ENCODE measurements at places on chromosomes 1 and 21.
A peak's percentile ranks its signal among the peaks of the same experiment; 100 is the strongest.

- DNase-seq = no peak
These were observed 19.3 kb downstream of the DMRTB1 start for GRCh38 chr1:53478502-53478818.

- no peak for DNase-seq
These were observed 148.5 kb downstream of the GDAP2 start for GRCh38 chr1:117780687-117781475.

- no peak for DNase-seq
These were observed 355.9 kb upstream of the AJAP1 start for GRCh38 chr1:4298361-4299083.

DNA sequence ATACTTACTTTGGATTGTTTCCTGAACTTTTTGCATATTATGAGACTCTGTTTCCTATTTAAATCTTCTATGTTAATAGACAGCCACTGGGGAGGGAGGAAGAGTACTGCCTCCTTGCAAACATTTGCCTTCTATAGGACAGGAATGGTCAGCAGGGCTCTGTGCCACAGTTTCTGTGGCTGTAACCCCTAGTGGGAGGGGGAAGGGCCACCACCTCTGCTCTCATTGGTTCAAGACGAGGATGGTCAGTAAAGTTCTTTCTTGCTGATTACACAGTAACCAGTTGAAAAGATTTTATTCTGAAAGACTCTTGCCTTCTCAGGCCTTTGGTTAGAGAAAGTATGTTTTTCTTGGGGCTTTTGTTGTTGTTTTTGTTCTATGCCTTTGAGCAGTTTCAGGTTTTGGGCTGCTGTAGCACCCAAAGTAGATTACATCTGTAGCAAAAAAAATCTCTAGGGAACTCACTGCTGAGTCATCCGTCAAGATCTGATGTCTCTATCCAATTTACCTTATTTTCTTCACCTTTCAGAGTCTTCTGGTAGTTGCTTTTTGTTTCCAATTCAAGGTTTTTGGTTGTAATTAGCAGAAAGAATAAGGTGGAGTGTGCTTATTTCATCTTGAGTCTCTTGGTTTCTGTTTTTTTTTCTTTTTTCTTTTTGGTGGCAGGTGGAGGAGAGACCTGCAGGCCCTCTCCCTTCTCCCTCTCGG is 23.1 kb downstream of the SLC35A3 start:
- no peak for DNase-seq

DNA sequence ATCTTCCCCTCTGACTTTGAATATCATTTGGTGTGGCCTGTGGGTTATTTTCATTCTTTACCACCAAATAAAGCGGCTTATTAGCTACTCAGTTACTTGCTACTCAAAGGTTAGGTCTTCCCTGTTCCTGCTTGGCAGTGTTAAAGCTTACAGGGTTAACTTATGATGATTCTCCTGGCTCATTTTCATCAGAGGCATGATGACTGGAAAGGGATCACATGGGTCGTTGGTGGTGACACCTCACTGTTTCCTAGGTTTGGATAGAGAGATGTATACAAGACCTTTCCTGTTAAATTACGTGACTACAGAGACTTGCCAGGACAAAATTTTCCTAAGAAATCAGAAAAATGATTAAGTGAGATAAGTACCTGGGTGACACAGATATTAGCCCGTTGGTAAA is 27.4 kb downstream of the MRPS6 start:
- no peak for DNase-seq

- no peak for DNase-seq
These were observed 21.3 kb upstream of the FBXO28 start for GRCh38 chr1:224092601-224093000.

DNA sequence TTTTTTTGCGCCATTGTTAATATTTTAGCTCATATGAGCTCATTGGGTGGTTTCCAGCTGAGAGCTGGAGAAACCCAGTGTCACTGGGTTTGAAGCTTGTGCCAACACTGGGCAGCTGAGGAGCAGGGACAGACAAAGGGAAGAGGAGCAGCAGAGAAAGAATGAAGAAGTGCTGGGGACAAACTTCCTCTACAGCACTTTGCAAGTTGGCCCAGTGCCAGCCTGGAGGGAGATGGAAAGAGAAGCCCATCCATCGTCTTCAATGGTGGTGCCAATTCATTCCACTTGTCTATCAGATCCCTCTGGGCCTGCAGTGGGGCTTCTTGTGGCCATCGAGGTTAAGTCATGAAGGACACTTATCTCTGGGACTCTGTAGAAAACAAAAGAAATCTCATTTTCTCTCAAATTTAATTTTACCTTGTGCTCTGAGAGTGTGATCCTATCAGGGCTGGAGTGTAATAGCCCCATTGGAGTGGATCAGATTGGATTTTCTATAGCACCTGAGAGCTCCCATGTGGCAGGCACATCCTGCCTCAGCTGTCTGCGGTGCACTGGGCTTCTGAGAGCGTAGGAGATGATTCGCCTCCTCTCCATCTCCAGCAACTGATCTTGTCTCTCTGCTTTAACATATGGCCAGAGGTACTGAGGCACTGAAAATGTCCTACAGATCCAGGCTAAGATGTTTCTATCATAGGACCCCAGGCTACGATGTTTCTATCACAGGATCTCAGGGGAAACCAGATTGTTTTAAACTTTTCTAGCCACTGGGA is 114.7 kb downstream of the TNR start:
- DNase-seq = no peak

- no peak for DNase-seq
These were observed 24.0 kb downstream of the GJA4 start for GRCh38 chr1:34816778-34817177.

- no peak for DNase-seq
These were observed 29.8 kb downstream of the SLC30A1 start for GRCh38 chr1:211549092-211549711.

DNA sequence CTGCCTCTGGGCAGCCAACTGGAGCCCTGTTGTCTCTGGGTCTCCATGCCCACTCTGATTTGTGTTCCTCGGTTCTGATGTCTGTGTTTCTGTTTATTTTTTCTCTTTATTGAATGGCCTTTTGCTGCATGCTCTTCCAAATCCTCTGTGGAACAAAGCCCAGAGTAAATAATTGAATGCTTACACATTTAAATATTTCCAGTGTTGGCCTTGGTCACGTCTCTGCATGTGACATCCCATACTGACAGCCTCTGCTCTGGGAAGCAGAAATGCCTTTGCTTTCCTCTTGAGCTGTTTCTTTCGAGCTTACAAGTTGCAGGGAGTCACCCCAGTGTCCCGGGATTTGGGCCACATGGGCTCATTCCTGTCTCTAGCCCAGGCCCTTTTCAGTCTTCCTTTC is 267.9 kb downstream of the PTPRU start:
- DNase-seq = no peak

GRCh38 chr1:38213646-38214434 is 167.2 kb upstream of the POU3F1 start:
- DNase-seq = peak; percentile 76

DNA sequence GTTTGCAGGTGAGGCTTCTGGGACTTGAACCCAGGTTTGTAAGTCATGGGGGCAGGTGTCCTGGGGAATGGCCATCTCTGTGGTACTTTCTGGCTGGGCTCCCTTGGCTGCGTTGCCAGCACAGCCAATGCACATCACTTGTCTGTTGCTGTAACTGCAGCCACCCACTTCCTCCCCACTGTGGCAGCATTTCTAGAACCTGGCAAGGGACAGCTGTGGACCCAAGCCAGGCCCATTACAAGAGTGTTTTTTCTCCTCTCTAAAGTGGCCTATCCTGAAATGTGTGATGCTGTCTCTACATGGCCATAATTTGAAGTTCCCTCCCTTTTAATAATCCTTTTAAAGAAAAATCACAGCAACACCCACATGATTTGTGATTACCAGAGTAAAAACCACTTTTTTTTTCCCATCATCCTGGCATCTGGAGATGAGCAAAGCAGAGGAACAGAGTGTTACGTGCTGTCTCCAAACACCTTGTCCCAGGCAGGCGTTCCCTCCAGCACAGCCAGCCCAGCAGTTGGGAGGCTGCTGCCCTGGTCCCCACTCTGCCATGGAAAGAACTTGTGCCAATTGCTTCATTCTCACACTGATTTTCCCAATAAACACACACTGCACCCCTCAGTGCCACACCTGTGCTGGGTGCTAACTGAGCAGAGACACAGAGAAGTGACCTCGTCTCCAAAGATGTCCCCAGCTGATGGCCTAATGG is 360.6 kb upstream of the USP24 start:
- no peak for DNase-seq

- DNase-seq = no peak
These were observed 118.7 kb upstream of the PPM1J start for GRCh38 chr1:112833806-112834205.

- DNase-seq = no peak
These were observed 11.2 kb upstream of the SLC35E2B start for GRCh38 chr1:1703796-1704195.

DNA sequence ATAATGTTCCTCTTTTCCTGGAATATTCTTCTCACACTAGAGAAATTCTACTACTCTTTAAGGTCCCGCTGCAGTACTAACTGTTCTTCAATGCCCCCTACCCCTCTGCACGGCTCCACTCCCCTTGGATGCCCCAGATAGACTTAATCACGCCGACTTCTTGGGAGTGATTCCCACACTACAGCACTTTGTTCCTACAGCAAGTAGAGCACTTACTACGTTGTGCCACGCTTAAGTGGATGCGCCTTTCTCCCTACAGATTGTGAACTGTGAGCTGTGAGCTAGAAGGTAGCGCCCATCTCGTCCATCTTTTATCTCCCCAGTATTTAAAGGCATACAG is 2.2 kb downstream of the ZNF436 start:
- no peak for DNase-seq

DNA sequence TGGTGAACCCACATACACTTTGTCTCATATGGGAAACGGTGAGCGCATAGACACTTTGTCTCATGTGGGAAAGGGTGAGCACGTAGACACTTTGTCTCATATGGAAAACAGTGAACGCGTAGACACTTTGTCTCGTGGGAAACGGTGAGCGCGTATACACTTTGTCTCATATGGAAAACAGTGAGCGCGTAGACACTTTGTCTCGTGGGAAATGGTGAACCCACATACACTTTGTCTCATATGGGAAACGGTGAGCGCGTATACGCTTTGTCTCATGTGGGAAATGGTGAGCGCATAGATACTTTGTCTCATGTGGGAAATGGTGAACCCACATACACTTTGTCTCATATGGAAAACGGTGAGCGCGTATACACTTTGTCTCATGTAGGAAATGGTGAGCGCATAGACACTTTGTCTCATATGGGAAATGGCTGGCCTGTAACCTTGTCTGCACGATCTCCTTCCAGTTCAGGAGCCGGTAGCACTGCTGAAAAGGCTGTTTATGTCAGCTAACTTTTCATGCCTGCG is 50.7 kb upstream of the TRAPPC10 start:
- DNase-seq = no peak

GRCh38 chr1:36964830-36965229 is 69.5 kb downstream of the GRIK3 start:
- no peak for DNase-seq

DNA sequence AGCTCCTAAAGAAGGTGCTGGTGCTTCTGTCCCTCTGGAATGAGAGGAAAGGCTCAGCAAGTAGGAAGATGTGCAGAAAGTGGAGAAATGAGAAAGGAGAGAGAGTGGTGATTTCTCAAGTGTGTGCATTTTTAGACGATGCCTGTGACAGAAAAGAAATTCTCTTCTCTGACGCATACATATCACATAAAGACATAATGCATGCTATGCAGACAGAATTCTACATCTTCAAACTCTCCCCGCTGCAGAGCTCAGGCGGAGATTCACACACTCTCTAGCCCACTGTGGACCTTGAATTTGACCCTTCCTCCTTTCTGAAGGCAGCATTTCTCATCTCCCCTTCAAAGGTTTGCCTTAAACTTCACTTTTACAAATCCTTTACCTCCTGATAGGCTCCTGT is 52.0 kb upstream of the CAMK1G start:
- no peak for DNase-seq

- no peak for DNase-seq
These were observed 27.3 kb upstream of the ACTA1 start for GRCh38 chr1:229461032-229461668.

DNA sequence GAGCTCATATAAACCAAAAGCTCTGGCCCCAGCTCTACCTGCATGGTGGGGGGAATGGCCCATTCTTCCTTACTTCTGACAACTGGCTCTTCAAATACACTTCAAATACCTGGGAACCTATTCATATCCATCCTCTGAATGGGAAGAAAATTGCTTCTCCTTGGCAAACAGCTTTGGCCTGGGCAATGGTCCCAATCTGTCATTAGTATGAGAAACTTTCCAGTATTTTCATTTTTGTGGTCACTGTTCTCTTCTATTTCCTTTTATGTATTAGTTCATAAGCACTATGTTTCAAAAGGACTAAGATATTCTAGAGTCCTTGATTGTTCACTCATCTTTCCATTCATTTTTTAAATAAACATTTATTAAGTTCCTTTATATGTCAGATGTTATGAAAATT is 5.2 kb upstream of the HSD3B2 start:
- DNase-seq = no peak

DNA sequence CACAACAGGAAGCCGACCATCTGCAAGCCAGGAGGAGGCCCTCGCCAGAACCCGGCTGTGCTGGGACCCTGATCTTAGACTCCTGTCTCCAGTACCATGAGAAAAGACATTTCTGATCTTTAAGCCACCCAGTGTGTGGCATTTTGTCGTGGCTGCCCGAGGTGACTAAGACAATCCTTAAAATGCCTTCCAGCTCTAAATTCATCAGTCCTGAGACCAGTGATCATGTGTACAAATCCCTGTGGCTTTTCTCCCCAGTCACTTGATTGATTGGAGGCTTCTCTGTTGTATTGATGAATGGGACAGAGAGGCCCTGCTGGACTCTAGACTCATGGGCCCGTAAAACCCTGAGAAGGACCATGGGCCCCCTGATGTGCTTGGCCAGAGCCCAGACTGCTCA is 36.1 kb downstream of the B3GALT5 start:
- no peak for DNase-seq

DNA sequence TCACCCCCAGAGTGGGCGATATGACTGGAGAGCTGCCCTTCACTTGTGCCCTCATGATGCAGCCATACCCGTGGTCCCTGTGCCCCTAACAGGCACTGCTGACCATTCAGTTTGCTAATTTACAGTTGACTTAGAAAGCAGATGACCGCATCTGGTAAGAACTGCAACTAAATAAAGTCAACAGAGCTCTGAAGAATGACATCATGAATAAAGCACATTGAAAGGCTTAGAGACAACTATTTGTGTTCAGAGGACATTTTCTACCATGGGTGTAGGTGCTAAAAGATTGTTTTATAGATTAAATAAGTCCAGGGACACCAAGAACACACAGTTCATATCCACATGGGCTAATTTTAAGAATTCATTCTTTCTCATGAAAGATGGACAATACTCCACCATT is 65.5 kb downstream of the LPAR3 start:
- DNase-seq = no peak

- DNase-seq = no peak
These were observed 63.4 kb upstream of the RAB3GAP2 start for GRCh38 chr1:220335668-220336067.
